ENCODE measurements at places on chromosomes 3 and 15.

DNA sequence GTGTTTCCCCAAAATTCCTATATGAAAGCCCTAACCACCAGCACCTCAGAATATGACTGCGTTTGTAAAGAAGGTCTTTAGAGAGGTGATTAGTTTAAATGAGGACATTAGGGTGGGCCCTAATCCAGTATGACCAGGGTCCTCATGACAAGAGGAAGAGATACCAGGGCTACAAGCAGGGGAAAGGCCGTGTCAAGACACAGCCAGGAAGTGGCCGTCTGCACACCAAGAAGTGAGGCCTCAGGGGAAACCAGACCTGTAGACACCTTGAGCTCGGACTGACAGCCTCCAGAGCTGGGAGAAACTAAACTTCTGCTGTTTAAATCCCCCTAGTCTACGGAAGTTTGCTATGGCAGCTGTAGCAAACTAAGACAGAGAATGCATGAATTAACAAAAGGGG, 14.2 kb downstream of the KIF7 start:
- DNase-seq = no peak

DNA sequence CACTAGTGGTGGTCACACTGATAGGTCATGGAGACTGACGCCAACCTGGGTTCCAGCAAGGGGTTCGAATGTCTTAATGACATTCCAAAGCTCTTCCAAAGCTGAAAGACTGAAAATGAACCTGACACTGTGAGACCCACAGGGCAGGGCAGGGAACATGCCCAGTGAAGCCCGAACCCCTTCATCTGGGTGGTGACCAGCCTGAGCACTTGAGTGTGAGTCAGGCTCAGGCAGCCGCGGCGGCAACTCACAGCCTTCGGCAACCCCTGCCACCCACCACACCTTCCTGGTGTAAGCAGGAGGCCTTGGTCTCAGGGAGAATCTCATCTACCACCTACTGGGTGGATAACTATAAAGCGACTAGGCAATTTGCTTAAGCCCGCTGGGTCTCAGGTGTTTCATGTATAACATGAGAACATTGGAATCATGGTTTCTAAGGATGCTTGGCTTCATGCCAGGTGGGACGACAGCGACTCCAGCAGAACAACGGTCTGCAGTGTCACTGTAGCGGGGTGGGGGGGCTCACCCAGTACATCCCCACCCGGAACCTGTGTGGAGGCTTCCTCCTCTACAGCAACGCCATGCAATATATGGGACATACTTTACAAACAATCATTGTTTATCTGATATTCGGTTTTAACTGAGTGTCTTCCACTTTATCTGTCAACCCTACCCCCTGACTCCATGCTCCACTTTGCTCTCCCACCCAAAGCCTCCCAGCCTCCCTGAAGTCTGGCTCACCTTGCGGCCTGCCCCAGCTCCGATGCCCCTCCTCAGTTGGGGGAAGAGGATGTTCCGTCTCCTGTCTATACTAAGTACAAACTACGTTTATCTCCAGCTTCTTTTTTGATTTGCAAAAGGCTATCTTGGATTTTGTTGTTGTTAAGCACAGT, 125.0 kb upstream of the MEF2A start:
- DNase-seq = no peak

- no peak for DNase-seq
Observed at GRCh38 chr15:67822537-67823313, 2.6 kb upstream of the SKOR1 start.

DNA sequence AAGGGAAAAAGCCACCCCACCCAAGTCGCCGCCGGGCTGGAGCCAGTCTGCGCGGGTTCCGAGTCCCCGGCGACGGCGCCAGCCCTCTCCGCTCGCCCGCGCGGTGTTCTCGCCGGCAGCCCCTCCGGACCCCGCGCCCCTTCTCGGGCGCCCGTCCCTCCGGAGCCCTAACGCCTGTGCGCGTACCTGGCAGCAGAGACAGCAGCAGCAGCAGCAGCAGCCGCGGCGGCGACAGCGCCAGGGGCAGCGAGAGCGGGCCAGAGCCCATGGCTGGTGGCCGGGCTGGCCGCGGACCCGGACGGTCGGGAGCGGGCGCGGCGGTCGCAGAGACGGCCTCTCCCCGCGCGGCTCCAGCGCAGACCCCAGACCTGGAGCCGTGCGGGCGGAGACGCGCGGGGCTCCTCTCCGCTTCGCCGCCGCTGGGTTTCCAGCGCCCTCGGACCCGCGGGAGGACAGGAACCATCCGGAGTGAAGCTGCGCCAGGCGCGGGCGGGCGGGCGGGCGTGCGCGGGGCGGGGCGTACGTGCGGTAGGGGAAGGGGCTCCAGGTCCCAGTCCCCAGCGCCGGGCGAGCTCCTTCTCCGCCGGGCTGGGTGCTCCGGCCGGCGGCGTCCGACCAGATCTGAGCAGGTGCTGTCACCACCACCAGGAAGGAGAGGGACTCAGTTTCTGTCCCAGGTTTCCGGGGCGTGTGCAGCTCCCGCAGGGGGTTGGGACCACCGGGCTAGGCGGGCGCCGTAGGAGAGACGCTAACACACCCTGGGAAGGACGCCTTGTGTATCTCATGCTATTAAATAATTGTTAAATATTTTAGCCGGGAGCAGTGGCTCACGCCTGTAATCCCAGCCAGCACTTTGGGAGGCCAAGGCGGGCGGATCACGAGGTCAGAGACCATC, at the start of gene CHRNA3:
Gene CHRNA3 (minus strand): TSS at position 470 of the 895 bp plus-strand sequence. CDS start 202 bp downstream, at position 268.
- DNase-seq = peak; percentile 23

- DNase-seq = no peak
Observed at GRCh38 chr3:13491206-13491974, 11.3 kb downstream of the HDAC11 start.

- DNase-seq = no peak
Observed at GRCh38 chr3:24365168-24365567, 129.5 kb downstream of the THRB start.

GRCh38 chr3:122687298-122687697, 6.7 kb downstream of the PARP14 start:
- no peak for DNase-seq

- DNase-seq = no peak
Observed at GRCh38 chr15:78889000-78889399, 16.3 kb downstream of the MORF4L1 start.

DNA sequence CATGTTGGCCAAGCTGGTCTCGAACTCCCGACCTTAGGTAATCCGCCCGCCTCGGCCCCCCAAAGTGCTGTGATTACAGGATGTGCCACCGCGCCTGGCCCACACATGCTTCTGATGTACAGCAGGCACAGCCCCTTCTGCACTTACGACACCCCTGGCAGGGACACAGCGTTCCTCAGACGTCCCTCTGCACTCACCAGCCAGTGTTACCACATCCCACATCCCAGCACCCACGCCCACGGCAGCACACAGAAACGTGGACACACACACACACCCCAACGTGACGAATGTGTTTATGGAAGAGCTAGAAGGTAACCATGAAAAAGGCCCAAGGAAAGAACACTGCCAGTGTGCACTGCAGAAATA, 576 bp upstream of the RPAP1 start:
- no peak for DNase-seq

DNA sequence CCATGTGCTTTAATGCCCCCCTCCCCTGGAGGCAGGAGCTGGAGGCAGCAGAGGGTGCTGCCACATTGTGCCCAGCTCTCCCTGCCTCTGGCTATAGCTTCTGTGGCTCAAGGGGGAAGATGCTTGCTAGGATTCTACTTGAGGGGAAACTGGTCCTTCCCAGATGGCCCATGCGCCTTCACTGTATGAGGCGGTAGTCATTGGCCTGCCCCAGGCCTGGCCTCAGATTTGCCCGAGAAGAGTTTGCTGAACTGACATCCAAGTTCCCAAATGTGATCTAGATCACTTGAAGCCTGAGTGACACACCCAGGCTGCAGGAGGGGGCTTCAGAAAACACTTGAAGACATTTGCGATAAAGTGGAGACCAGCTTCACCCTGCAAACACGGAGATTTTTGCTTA, 4.1 kb downstream of the SYNM start:
- DNase-seq = no peak

DNA sequence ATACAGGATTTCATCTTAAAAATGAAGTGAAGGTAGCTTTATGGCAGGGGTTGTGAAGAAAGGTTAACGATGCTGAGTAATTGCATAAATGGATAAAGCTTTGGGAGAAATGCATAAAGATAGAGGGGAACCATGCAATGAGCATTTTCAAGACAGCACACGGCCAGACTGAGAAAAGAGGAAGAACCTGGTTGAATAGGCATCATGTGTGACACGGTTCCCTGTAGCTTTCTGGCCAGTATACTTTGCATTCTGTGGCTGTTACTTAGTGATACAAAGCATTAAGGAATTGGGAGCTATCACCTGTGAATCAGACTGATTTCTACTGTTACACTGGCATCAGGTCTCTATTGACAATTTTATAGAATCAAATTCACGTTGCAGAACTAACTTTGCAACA, 33.3 kb downstream of the NR2C2 start:
- DNase-seq = no peak

GRCh38 chr3:26171006-26171405, 381.1 kb downstream of the OXSM start:
- no peak for DNase-seq

Data from mesendoderm (in vitro differentiated cells).